ENCODE measurements at places on chromosomes 2 and 18. TPM values are rescaled to one million over a fixed set of nuclear protein-coding genes. Genes with fewer than 3 reads are reported as not detected.

DNA sequence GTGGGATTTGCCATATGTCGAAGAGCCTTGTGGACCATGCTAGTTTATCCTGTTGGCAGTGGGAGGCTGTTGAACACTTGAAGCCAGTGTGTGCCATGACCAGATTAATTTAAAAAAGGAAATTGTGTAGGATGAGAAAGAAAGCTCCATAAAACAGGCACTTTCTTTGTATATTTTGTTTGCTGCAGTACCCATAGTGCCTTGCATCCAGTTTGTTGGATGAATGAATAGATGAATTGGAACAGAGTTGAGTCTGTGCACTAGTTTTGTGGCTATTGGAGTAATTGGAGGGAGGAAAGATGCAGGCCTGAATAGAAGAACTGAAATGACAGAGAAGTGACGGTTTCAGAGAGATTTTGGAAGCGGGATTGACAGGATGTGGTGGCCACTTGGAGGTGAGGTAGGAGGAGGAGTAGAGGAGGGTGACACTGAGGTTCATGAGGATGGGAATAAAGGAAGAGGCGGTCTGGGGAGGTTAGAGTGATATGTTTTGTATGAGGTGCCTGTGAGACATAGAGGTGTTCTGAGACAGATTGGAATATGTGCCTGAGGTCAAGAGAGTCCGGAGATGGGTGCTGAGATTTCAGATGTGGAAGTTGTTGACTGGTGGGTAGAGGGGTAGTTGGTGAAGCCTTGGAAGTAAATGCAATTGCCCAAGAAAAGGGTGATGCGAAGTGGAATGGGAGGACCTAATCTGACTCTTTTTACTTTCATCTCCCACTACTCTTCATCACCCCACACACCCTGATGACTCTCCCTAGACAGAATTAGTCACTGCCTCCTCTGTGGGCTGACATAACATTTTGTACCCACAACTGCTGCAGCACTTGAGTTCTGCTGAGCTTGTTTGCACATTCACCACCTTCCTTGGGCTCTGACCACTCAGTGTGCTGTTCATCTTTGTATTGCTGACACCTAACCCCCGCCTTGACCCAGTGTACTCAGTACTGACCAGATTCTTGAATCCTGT lies 5.1 kb downstream of the DGUOK start:
- H3K36me3 ChIP-seq, result peaks cover 18% of the 10 kb centered on the region
- no peaks in the 10 kb centered on the region for H3K27me3 ChIP-seq
- DNase-seq, result no peak

- no peaks in the 10 kb centered on the region for H3K36me3 ChIP-seq
- no peak overlapping the region for H3K4me3 ChIP-seq
- no peak for DNase-seq
Measured at GRCh38 chr2:84214455-84214854, 244.6 kb downstream of the SUCLG1 start.

DNA sequence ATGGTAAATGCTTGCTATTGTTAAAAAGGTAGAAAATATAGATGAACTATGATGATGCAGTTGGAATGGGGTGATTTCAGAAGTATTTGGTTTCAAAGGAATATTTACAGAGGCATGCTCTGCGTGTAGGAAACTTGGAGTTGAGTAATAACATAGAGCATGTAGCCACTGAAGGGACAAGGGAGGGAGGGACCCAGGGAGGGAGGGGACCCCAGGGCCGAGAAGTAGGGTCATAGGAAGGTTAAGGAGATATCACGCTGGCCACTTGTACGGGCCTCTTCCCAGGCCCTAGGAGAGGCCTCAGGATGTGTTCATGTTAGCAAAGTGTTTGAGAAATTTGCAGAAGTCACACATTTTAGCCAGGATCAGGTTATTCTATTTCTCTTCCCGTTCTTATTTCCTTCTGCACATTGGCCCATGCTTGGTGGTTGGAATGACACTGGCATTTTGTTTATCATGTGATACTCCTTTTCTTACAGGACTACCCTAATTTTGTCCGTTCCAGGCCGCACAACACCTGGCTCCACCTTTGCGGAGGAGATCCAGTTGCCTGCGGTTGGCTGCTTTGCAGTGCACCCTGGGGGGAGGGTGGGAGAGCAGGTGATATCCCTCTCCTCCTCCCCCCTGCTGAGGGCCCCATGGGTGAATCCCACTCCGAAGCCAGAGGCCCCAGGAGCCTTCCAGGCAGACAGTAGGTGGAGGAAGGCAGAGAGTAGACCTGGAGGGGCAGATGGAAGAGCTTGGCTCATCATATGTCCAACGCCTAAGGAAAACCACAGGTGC lies 16.9 kb upstream of the ACKR3 start:
- no peak overlapping the region for H3K4me3 ChIP-seq
- H3K27me3 ChIP-seq, result no peaks in the 10 kb centered on the region
- no peak for DNase-seq

GRCh38 chr2:9397201-9397600 lies 26.1 kb downstream of the ITGB1BP1 start:
- no peaks in the 10 kb centered on the region for H3K27me3 ChIP-seq
- no peak overlapping the region for H3K27ac ChIP-seq
- H3K36me3 ChIP-seq, result peaks cover 2% of the 10 kb centered on the region
- DNase-seq, result peak; percentile 46

- H3K4me3 ChIP-seq, result no peak overlapping the region
- no peak overlapping the region for H3K27ac ChIP-seq
- H3K36me3 ChIP-seq, result no peaks in the 10 kb centered on the region
- DNase-seq, result no peak
Measured at GRCh38 chr2:212914392-212914791, 237.0 kb downstream of the IKZF2 start.

- no peaks in the 10 kb centered on the region for H3K27me3 ChIP-seq
- H3K27ac ChIP-seq, result peak overlapping the region; percentile 66
- peak overlapping the region; percentile 31 for H3K4me3 ChIP-seq
- no peaks in the 10 kb centered on the region for H3K36me3 ChIP-seq
- no peak for DNase-seq
- H3K4me1 ChIP-seq, result peaks cover 69% of the 10 kb centered on the region
Measured at GRCh38 chr2:127081826-127082633, 24.9 kb downstream of the BIN1 start.

- H3K4me3 ChIP-seq, result no peak overlapping the region
- no peak overlapping the region for H3K27ac ChIP-seq
- H3K36me3 ChIP-seq, result no peaks in the 10 kb centered on the region
- no peaks in the 10 kb centered on the region for H3K27me3 ChIP-seq
Measured at GRCh38 chr18:78160961-78161656, 818.5 kb upstream of the SALL3 start.

Gene TMSB10
- 1,558 TPM for total RNA-seq

Gene LYG2
- not detected for total RNA-seq

Gene CAPN13
- 19.2 TPM for total RNA-seq

Gene SERPINB11
- not detected for total RNA-seq

Gene GMPPA
- total RNA-seq, result 25.3 TPM

Gene CWC22
- total RNA-seq, result 19.8 TPM

Gene NEMP2
- total RNA-seq, result 8.0 TPM
